ENCODE measurements at places on chromosomes 1 and 21.

- DNase-seq: no peak
These were observed 402.6 kb downstream of the TTLL7 start for GRCh38 chr1:83596331-83596730.

DNA sequence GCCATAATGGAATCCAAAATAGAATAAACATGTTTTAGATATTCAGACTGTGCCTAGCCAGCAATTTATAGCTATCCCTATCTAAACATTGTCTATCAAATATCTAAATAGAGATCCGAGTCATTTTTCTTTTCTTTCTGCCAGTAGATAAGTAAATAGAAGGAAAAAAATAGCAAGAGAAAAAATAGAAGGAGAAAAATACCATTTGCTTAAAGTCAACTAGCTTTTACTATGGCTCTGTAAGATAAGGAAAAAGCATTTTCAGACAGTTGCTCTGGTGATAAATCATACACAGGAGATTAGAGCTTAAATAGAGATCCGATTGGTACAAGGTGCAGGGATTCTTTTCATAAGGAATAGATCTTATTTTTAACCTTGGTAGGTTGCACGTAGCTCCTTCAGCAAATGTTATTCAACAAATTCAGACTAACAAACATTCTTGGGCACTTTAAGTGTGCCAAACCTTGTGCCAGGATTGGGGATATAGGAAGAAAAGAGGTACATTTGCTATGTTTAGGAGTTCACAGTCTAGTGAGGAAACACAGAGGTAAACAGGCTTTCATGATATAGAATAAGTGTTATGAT is 70.1 kb upstream of the CCDC190 start:
- DNase-seq: no peak

- no peak for DNase-seq
These were observed 3.0 kb downstream of the TFF1 start for GRCh38 chr21:42363312-42363711.

GRCh38 chr1:214514819-214515383 is 36.5 kb downstream of the PTPN14 start:
- no peak for DNase-seq

DNA sequence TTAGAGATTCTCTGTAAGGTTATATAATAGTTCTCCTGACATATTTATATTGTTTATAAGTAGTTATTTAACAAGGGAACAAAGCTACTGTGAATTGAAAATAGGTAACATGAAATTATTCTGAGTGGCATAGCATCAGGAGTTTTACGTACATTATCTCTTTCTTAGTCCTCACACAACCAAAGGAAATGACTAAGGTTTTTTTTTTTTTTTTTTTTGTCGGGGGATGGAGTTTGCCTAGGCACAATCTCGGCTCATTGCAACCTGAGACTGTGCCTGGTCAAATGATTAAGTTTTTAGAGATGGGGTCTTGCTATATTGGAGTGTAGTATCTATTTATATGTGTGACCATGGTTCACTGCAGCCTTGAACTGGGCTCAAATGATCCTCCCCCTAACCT is 24.9 kb downstream of the TMED5 start:
- no peak for DNase-seq

- DNase-seq: no peak
These were observed 106.7 kb downstream of the DPYD start for GRCh38 chr1:97814121-97814520.

- DNase-seq: no peak
These were observed 169.7 kb downstream of the PBX1 start for GRCh38 chr1:164728719-164729118.

DNA sequence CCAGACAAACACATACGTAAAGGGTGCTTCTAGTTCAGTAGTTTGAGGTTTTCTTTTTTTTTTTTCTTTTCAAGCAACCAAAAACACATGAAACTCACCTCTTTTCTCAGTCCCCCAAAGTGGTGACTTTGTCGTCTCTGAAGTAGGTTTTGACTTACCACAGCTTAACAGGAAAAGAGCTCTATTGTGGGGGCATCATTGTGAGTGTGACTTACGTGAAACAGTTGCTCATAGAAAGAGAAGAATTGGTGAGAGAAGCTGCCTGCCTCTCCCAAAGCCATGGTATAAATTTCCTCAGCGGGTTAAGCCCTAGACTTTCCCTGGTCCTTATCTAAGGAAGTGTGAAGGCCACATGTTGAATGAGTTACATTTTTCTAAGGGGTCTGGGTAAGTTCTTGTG is 11.9 kb downstream of the FASLG start:
- DNase-seq: no peak

GRCh38 chr1:37609994-37610393 is 14.3 kb upstream of the GNL2 start:
- no peak for DNase-seq

GRCh38 chr1:67892476-67893125 is 59.3 kb upstream of the GNG12 start:
- DNase-seq: no peak

GRCh38 chr1:184941410-184941733 is 32.9 kb downstream of the NIBAN1 start:
- DNase-seq: no peak

DNA sequence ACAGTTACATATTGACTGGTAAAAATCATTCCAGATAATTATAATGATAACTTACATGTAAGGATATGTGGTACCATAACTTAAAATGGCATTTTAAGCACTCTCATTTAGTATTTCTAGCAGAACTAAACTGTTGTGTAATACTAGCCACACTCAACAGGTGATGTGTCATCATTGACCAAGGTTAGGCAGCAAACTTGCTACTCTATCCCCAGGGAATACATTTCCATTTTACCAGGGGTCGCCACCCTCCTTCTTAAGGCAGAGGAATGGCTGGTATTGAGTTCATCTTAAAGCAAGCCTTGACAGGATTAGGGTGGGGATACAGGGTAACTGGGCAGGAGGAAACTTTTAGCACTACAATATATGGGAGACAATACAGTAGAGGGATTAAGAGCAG is 259.8 kb upstream of the CAMK1G start:
- no peak for DNase-seq

- no peak for DNase-seq
These were observed at the start of gene ANKRD45 for GRCh38 chr1:173669491-173669941. ANKRD45 (minus strand) TSS chr1:173669851; CDS start chr1:173659418, 10,433 bp downstream.

- no peak for DNase-seq
These were observed 42.9 kb upstream of the PRKACB start for GRCh38 chr1:84101204-84101603.

GRCh38 chr21:34836103-34836932 is 167.5 kb downstream of the CLIC6 start:
- DNase-seq: no peak

DNA sequence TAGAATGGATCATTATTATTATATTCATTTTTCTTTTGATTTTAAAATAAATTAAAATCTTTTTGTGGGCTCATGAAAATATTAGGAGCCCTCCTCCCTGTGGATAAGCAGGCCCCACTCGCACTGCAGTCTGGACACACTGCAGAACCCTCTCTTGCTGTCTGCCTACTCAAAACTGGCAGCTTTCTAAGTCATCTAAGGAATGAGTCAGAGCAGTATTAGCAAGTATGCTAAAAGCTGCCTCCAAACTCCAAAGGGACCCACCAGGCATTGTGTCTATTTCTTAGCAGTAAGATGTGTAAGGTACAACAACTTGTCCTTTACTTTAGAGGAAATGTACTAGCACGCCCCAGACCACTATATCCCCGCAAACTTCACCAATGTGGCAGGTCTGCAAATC is 108.8 kb downstream of the SYF2 start:
- no peak for DNase-seq

DNA sequence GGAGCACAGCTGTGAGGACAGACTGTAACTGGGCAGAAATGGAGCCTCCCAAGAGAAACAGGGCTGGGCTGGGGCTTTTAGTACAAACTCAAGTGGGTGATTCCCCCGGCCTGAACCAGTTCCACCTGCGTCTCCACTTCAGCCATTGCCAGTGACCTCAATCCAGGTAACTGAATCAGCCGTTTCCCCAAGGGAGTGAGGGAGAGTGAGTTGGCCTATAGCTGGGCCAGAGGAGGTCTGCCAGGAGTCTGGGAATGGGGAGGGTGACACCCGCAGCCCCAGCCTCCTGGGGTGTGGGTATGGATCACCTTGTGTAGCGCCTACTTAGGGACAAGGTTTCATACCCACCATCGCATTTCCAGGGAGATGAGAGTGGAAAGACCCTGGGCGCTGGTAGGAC is 8.5 kb downstream of the SLC26A9 start:
- DNase-seq: no peak

DNA sequence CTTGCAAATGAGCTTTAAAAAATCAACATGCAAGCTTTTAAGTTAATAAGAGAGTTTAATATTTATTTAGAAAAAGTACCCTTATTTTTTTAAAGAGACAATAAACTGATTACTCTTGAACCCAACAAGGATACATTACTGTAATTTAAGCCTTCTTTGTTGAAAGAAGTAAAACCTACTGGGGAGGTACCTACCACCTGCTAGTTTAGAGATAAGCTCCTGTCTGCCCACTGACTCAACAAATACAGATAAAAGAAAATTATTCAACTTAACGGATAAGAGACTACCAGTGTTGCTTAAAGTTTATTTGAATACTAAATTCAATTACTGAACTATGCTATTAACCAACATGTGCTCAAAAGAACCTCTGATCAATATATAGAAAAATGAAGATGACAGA is 23.1 kb downstream of the USP24 start:
- DNase-seq: no peak

DNA sequence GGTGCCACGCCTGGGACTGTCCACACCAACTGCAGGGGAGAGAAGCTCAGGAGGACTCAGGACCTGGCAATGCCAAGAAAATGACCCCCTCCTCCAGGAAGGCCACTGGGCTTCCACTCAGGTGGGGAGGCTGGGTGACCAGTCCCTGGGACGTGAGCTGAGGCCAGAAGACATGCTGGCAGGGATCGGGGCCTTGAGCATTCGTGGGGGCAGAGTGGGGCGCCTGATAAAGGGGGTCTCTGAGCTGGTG is 15.3 kb upstream of the COL6A2 start:
- no peak for DNase-seq

DNA sequence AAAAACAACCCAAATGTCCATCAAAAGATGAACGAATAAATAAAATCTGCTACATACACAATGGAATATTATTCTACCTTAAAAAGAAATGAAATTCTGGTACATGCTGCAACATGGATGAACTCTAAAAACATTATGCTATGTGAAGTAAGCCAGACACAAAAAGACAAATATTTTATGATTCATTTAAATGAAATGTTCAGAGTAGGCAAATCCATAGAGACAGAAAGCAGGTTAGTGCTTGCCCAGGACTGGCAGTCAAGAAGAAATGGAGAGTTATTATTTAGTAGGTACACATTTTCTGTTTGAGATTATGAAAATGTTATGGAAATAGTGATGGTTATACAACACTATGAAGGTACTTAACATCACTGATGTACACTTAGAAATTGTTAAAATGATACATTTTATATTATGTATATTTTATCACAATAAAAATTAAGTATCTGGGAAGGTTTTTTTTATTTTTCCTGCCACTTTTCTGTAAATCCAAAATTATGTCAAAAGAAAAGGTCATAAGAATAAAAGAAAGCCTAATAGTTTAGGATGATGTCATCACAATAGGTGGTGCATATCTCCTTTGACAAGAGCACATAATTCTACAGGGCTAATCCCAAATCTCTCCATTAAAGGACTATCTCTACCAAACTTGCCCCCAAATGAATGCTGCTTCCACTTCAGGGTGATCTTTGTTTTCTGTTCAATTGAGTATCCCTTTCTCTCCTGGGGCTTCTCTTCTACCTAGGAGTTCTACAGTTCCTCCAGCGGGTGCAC is 40.2 kb upstream of the FCER1A start:
- no peak for DNase-seq

- no peak for DNase-seq
These were observed 108.1 kb downstream of the OMA1 start for GRCh38 chr1:58438468-58438867.

DNA sequence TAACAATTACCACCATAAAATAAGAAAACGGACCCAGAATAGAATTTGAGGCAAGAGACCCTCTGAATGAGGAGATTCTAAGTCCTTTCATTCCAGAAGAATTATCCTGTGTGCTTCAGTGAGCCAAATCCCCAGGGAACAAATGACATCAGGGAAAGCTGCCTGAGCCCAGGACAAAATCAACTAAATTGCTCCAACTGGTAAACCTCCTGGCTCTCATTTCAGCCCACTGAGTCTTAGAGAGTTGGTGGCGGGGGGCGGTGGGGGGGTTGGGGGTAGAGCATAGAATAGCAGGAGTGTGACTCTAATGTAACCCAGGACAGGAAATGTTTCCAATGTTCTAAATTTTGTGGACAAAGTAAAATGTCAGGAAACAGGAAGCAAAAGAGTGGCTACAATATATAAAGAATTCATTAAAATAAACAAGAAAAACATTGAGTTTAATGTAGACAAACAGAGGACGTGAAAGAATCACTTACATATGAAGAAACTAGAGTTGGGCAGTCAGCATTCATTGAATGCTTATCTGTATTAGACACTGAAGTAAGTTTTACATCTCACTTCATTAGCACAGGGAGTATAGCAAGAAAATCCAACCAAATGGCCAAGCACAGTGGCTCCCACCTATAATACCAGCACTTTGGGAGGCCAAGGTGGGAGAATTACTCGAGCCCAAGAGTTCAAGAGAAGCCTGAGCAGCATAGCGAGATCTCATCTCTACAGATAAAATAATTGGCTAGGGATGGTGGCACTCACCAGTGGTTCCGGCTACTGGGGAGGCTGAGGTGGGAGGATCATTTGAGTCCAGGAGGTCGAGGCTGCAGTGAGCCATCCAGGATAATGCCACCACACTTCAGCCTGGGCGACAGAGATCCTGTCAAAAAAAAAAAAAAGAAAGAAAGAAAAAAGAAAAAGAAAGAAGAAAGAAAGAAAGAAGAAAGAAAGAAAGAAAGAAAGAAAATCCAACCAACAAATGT is 75.1 kb downstream of the DHRS3 start:
- no peak for DNase-seq

- DNase-seq: no peak
These were observed 44.2 kb downstream of the WLS start for GRCh38 chr1:68188060-68188538.

DNA sequence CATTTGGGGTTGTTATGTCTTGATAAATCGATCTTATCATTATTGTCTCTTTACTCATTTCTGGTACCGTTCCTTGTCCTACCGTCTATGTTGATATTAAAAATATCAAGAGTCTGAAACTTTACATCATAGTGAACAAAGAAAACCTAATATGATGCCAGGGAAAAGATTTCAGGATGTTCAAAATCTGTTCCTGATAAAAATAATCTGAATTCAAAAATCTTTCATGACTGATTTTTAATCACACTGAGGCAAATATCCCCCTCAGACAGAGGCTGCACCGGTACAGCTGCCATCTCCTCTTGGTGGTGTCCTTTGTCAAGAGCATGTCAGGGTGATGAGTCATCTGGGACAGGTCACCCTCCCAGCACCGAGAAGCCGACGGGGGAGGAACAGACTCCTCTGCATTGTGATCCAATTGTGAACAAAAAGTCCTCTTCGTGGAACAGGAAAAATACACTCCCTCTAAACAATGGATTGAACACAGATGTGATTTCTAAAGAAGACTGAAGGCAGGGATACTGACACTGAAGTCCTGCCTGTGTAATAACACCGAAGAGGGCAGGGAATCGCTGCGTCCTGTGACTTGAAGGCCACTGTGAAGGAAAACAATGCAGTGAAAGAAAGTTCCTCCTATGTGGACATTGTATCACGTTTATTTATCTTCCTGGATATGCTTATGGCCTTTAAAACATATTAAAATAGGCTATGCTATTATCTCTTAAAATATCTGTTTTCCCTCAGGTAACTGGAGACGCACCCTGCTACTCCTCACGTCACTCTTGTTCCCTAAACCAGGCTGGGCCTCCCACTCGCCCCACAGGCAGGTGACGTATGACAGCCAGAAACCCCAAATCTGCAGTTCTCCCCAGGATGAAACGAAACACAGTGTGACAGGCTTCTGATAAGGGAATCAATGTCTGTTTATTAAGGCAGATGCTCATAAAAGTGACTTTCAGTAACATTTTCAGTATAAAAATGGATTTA is 4.3 kb upstream of the SPATC1L start:
- no peak for DNase-seq
